ENCODE measurements at places on chromosomes 1 and 21. TPM values are rescaled to one million over a fixed set of nuclear protein-coding genes. Genes with fewer than 3 reads are reported as not detected.

DNA sequence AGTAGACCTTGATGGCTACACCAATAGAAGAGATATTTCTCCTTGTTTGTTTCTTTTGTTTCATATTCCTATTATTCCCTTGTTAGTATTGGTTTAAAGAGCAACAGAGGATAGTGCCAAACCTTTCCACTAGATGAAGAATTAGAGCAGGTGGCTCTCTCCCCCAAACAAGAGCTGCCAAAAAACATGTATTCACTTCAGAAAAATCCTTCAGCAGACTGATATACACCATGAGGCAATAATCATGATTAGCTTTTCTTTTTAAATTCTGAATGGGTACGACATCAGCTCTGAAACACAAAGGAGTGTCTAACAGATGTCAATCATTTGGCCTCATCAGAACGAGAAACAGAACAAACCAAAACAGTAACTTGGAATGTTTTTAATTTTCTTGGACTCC is 67.3 kb upstream of the MAP10 start:
- DNase-seq, result no peak

Gene IGSF9
- not detected for total RNA-seq

Gene AMIGO1
- total RNA-seq, result 0.26 TPM

- no peak for DNase-seq
Measured at GRCh38 chr1:182720463-182720862, 36.1 kb upstream of the RGS8 start.

Gene STYXL2
- not detected for total RNA-seq

DNA sequence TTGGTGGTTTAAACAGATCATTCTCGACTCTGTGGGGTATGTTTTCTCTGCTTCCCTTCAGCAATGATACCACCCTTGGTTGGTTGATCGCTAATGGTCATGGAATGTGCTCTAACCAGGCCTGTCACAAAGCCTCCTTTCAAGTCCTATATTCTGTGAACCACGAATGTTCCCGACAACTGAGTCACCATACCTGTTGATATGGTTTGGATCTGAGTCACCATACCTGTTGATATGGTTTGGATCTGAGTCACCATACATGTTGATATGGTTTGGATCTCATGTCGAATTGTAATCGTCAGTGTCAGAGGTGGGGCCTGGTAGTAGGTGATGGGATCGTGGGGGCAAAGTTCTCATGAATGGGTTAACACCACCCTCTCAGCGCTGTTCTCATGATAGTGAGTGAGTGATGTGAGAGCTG is 10.2 kb upstream of the CAMK2N1 start:
- DNase-seq, result no peak

- DNase-seq, result no peak
Measured at GRCh38 chr1:51344602-51345299, 14.4 kb upstream of the TTC39A start.

GRCh38 chr1:221263831-221264767 is 384.9 kb downstream of the HLX start:
- DNase-seq, result peak; percentile 56
